ENCODE measurements at places on chromosomes 4 and X.

GRCh38 chr4:182263562-182263961 lies 20.4 kb downstream of the TENM3 start:
- DNase-seq = no peak

- DNase-seq = no peak
Measured at GRCh38 chrX:47579537-47579936, 2.7 kb upstream of the TIMP1 start.

GRCh38 chr4:38004062-38004461 lies 43.9 kb downstream of the PTTG2 start:
- DNase-seq = no peak

GRCh38 chr4:154822775-154823174 lies 41.7 kb downstream of the RBM46 start:
- DNase-seq = no peak

- DNase-seq = peak; percentile 53
Measured at GRCh38 chr4:124060261-124060918, 652.1 kb downstream of the ANKRD50 start.

- DNase-seq = no peak
Measured at GRCh38 chrX:13001097-13001496, 26.2 kb downstream of the TMSB4X start.

DNA sequence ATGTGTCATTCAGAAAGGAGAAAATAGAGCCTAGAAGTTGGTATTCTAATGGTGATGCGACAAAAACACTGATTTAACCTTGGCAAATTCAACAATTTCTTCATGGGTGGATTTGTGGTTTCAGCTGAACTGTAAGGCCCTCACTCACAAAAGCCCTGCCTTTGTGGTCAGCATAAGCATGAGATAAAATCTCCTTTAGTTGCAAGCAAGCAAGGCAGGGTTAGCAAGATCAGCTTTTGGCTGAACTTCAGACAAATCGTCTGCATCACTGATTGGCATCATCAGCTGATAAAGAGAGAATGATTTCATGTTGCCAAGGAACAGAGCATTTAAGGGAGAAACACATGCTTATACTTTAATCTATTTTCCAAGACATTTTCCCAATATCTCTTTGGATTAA lies 2582.2 kb downstream of the PCDH7 start:
- DNase-seq = no peak

- DNase-seq = no peak
Measured at GRCh38 chrX:45872480-45872879, 671.8 kb upstream of the DIPK2B start.

- DNase-seq = no peak
Measured at GRCh38 chr4:116925900-116926457, 159.4 kb downstream of the TRAM1L1 start.

GRCh38 chr4:168293386-168293975 lies 25.1 kb downstream of the DDX60 start:
- DNase-seq = no peak

All from heart left ventricle (tissue), 16 donors.